ENCODE measurements at places on chromosomes 12 and 14.

DNA sequence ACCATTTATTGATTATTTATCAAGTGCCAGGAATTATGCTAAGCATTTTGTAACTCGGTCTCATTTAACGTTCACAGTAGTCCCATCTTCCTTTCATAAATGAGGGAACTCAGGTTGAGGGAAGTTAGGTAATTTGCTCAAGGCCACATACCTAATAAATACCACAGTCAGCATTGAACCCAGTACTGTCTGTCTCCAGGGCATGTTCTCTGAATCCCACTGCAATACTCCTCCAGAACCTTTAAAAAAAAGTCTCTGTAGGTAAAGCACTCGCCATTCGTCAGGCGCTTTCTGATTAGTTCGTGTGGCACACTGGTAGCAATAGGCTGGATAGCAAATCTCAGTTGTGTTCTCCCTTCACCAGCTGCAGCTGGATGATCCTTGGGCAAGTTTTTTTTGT, 14.3 kb downstream of the SLC17A8 start:
- DNase-seq, result no peak

GRCh38 chr12:75623631-75624154, 112.3 kb upstream of the KRR1 start:
- DNase-seq, result no peak

GRCh38 chr12:124403273-124403672, 108.4 kb downstream of the RFLNA start:
- DNase-seq, result no peak

GRCh38 chr12:127516467-127516866, 750.5 kb upstream of the TMEM132C start:
- DNase-seq, result no peak

DNA sequence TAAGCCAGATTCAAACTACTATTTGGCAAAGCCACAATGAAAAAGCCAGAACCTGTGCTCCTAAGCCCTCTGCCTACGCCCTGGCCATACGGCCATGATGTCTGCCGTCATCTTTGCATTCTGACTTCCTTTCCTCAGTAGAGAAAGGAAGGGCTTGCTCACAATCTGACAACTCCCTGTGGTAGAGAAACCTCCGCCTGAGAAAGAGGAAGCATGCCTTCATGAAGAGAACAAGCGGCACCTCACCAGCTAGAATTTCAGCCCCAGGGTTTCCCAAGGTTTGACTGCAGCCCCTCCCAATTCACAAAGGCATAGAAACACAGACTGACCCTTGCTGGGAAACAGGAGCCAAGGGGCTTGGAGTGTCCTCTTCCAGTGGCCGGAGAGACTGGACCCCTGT, 25.7 kb downstream of the TEP1 start:
- no peak for DNase-seq

Data from NCI-H1436 (cell line).